ENCODE measurements at places on chromosomes 11 and 22.

- no peak for DNase-seq
Observed at GRCh38 chr11:127598476-127598875, 597.9 kb upstream of the KIRREL3 start.

DNA sequence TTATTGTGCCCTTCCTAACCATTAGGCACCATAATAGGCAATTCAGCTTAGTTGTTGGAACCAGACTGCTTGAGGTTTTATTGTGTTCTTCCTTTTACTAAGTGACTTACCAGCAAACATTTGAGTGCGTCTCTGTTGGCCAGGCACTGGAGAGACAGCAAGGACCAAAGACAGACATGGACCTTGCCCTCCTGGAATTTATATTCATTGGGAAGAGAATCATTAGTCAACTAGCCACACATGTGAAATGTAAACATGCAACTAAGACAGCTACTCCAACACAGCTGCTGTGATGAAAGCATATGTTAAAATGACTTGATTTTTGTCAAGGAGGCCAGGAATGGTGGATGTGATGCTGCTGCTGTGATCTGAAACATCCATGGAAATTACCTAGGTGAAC is 106.4 kb downstream of the TRAF6 start:
- no peak for DNase-seq

GRCh38 chr11:93718057-93718563 is 23.2 kb downstream of the TAF1D start:
- no peak for DNase-seq

DNA sequence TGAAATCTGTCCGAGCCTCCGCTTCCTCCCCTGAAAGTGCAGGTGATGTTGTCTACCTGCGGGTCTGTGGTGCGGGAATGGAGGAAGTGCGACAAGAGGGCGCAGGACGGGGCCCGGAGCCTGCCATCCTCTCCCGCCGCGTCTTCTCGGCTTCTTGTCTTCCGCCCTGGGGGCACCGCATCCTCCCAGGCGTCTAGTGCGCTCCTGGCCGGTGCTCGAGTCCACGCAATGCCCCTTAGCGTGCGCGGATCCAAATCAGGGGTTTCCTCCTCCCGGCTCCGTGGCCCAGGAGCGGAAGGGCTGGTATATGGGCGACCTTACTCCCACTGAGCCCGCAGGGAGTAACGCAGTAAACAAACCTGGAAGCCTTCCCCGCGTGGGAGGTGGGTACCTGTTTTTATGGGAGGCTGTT is 405 bp downstream of the SFI1 start:
- no peak for DNase-seq

DNA sequence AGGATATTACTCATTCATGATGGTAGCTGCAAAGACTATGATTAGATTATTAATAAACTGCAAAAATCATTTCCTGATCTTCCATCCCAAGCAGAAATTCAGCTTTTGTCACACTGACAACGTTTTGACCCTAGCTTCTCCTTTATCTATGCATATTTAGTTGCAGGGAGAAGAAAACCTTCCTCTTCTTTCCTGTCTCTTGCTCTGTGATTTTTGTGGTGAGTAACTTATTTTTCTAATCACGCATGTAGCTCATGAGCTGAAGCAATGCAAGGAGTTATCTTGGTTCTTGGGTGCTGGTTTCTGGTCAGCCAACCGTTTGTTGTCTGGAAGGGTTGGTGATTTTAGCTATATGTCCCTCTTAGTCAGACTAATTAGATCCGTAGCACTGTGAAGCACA is 56.4 kb downstream of the FDX1 start:
- DNase-seq, result no peak

- DNase-seq, result no peak
Observed at GRCh38 chr11:17699147-17700114, 19.9 kb upstream of the MYOD1 start.

DNA sequence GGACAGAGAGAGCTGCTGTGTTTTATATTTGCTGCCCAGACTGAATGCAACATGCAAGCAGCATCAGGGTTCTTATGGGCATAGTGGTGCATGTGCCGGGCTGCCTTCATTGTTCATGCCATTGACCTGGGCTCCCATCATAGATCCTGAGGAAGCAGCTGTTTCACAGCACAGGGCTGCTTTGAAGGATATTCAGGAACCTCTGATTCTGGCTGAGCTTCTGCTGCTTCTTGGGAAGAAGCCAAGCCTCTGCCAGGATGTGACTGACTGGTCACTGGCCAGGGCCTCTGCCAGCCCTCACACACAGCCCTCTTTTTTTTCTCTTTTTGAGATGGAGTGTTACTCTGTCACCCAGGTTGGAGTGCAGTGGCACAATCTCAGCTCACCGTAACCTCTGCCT is 43.3 kb downstream of the CYB5R2 start:
- DNase-seq, result no peak

DNA sequence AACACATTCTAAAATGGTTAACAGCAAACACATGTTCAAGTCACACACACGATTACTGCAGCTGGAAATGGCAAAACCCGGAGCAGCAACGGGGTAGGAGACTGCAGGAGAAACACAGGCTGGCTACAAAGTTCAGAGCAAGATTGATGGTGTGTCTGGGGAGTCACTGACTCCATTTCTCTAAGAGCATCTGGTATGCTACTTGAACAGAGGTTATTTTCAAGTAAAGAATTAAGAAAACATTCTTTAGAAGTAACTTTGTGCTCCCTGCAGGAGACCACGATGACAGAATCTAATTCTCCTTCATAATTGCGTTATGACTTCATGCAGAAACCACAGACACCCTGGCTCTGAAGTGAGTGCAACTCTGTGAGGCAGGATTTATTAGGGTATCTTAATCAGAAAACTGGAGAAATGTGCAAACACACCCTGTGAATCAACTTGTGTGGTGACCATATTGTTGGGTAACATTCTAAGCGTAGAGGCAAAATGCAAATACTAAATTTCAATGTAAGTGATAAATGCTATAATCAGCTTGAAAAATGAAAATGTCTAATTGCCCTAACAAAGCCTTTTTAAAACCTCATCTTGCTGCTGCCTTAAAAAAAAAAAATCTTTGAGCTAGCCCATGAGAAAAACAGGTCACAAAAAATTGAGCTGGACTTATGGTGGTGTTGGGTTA is 303.0 kb downstream of the CADM1 start:
- no peak for DNase-seq

DNA sequence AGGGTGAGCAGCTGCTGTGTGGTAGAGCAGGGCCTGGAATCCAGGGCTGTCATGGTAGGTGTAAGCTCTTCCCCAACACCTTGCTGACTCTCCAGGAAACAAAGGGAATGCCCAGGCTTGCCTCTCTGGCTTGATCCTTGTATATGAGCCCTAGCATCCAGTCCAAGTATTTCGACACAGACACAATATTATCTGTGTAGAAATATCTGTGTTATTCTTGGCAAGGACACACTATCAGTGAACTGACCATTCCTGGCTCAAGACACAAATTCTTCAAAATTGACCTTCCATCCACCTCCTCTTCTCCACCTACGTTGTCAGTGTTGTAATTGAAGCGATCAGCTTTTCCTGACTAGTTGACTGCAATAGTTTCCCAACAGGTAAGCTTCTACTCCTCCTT is 312.0 kb upstream of the NARS2 start:
- no peak for DNase-seq

Data from NCI-H1092 (cell line).